T-cell (primary cell): ENCODE measurements at places on chromosomes 11 and 22.

- no peak for DNase-seq
These were observed 157.2 kb upstream of the B3GAT1 start for GRCh38 chr11:134569195-134569594.

DNA sequence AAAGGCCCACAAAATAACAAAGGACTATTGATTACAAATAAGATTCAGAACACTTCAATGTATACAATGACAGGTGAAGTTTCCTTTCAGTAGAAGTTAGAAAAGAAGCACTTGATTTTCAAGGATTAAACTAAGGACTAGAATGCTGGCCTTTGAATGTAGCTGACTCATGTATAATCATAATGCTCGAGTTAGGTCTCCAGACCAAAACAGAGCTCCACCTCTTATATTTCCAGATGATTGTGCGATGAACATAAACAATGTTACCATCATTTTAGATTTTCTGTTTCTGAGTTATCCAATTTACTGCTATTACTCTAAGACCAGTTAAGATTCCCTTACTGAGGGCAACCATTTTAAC, 40.4 kb upstream of the RAPSN start:
- no peak for DNase-seq

DNA sequence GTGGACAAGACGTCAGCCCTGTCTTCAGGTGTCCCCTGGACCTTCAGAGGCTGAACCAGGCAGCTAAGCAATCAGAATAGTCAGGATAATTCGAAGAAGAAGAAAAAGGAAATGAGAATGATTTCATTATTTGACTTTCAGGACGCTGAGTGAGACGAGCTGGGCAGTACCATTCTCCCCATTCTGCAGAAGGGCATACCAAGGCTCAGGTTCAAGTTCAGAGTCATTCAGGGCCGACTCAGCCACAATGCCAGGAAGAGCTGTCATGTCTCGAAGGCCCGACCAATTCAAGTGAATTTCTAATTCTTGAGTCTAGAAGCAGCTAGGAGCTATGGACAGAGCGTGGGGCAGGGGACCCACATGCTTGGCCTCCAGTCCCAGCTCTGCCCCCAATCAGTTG, 33.8 kb upstream of the CD82 start:
- no peak for DNase-seq

GRCh38 chr11:10107497-10107896, 186.5 kb downstream of the SBF2 start:
- no peak for DNase-seq

GRCh38 chr11:34459507-34460162, 20.9 kb downstream of the CAT start:
- no peak for DNase-seq

DNA sequence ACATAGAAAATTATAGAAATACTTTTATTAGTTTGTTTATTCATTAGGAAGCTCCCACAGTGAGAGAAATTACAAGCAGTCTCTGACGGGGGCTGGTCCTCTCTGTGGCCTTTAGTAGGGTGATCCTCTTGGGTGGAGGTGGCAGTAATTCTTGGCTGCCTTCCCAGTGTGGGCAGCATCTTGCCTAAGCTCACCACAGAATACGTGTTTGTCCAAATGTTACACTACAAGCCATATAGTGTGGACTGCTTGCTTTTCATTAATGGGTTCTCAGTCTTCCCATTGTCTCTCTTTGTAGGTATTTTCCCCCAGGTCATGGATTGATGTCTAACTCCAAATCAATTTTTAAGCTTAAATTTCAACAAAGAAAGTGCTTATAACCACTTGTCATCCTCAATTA, 43.3 kb downstream of the ENDOD1 start:
- DNase-seq = no peak

DNA sequence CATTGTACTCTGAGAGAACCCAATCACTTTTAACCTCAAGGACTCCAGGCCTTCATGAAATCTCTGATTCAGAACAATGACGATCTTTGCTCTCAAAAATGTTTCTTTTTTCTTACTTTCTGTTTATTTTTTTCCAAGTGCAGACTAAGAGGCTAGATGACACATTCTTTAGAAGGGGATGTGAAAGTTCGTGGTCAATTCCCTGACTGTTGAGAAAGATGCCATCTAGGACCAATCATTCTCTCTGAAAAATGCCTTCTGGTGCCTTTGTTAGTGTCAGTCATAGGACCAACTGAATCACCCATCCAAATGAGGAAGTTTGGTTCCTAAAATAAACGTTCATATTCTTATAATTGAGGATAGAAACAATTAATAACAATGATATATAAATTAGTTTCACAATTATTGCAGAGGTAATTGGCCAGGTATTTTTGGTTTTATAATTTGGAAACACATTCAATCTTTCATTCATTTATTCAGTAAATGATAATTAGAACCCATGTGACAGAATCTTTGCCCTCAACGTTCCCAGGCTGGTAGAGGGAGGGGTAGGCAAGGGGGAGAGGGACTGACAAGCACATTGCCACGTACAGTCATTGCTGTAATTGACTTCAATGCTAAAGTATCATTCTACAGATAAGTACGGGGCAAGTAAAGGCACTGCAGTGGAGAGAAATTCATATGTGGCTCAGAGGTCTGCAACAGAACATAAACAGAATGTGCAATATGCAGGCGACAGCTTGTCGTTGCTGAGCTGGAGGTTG, 333.4 kb upstream of the MPPED2 start:
- DNase-seq = no peak

DNA sequence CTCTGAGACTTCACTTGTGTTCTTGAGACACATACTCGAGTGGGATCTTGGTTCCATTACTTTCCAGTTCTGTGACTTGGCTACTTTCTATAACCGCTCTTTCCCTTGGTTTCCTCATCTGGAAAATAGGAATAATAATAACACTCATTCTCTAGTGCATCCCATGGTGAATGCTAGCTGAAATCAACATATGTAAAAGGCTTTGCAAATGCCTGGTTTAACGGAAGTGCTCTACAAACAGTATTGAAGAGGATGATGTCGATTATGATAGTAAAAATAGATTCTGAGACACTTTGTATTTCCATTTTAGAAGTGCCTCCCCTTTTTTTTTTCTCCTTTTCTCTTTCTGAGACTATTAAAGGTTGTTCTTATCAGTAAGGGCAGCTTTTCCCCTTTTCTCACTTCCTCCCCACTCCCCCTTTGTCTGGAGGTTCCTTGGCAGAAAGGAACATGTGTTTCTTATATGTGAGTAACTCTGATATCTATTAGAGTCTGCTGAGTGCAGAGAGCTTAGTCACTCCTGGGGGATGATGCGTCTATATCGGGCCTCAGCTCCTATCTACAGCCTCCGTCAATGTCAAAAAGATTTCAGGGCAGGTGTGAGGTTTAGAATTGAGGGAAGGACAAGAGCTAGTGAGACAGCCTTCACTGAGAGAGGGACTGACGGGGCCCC, 489.3 kb downstream of the NTM start:
- DNase-seq = no peak

GRCh38 chr11:60195923-60196368, 13.1 kb upstream of the MS4A6A start:
- DNase-seq = no peak

- DNase-seq = peak; percentile 76
These were observed at the start of gene KCTD17 for GRCh38 chr22:37051391-37052385. Gene KCTD17, plus strand, starts transcription at chr22:37051742. Its CDS starts 19 bp downstream, at chr22:37051761.

GRCh38 chr22:39216143-39216490, 28.7 kb downstream of the PDGFB start:
- DNase-seq = no peak

GRCh38 chr11:62863687-62864335, 16.9 kb upstream of the SLC3A2 start:
- DNase-seq = no peak

GRCh38 chr11:122923302-122923701, 40.7 kb downstream of the JHY start:
- DNase-seq = no peak

DNA sequence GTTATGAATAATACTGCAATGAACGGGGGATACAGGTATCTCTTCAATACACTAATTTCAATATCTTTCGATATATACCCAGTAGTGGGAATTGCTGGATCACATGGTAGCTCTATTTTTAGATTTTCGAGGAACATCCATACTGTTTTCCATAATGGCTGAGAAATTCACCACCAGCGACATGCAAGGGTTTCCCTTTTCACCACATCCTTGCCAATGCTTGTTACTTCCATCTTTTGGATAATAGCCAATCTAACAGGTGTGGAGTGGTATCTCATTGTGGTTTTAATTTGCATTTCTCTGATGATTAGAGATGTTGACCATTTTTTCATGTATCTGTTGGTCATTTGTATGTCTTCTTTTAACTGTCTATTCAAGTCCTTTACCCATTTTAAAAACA, 5.9 kb downstream of the IL10RA start:
- DNase-seq = no peak

GRCh38 chr11:31643857-31644256, 134.3 kb downstream of the ELP4 start:
- DNase-seq = no peak

- DNase-seq = no peak
These were observed 22.5 kb downstream of the COMMD9 start for GRCh38 chr11:36266767-36267166.

DNA sequence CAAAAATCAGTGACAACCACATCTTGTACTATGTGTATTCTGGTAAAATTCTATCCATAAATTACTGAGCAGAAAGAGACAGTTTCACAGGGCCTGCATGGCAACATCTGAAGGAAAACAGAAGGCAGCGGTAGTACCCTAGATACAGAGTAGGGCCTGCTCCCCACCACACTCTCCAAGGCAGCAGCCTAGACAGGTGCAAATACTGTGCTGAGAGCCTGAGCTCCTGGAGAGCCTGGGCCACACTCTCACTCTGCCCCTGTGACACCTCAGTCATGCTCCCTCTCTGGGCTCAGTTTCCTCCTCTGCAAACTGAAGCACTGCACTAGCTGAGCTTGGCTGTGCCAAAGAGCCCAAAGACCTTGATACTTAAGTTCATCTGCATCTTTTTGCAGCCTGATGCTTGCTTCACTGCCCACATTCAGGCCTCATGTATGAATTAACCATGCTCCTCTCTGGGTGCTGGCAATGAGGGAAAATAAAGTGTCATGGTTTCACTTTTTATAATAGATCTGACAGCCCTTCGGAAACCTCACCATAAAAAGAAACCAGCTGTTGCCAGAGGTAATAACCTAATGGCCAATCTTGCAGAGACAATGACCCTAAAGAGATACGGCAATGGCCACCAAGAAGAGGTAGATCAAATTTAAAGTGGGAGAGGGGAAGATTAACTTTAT, 104.7 kb downstream of the PLEKHA7 start:
- DNase-seq = no peak

- DNase-seq = no peak
These were observed 29.7 kb upstream of the ANO1 start for GRCh38 chr11:70048279-70049024.

DNA sequence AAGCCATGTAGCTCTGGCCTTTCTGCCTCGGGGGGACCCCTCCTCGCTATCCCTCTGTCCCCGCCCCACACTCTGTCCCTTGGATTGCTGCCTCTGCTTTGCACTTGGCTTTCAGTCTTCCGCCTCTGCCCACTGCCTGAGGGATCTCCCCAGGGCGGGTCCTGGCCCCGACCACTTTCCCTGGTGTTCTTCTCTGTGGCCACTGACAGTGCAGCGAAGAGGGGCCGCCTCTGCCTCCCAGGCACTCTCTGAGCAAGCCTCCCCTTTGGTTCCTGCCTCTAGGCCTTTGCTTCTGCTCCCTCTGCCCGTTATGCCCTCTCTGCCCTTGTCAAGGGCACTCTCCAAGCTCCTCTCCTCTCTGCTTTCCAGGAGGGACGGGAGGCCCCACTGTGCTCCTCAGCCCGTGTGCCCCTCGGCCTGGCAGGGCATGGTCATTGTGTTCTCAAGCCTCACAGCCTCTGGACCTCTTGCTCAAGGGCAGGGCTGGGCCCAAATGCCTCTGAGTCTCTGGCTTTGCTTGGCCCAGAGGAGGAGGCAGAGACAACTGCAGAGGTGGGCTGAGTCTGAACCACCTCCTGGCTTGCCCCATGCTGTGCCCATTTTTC, 5.5 kb upstream of the MPPED1 start:
- no peak for DNase-seq

DNA sequence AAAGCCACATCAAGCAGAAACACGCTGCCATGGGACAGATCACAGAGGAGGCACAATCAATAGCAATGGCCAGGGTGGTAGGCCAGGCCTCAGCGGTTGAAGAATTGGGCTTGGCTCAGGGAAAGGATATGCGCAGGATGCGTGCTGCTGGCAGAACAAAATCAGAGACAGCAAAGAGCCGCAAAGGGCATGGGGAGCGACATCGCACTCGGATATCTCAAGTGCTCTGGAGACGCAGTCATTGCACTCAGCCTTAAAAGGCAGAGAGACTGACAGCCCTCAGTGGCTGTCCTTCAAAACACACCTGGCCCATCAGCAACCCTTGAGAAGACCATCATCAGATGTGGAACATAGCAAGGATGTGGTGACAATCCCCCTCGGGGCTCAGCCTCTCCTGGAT, 50.5 kb downstream of the CSNK2A3 start:
- no peak for DNase-seq

DNA sequence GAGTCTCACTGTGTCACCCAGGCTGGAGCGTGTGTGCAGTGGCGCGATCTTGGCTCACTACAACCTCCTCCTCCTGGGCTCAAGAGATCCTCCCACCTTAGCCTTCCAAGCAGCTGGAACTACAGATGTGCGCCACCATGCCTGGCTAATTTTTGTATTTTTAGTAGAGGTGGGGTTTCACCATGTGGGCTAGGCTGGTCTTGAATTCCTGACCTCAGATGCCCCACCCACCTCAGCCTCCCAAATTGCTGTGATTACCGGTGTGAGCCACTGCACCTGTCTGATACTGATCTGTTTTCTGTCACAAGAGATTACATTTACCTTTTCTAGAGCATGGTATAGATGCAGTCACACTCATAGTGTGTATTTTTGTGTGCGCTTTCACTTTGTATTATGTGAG, 11.6 kb downstream of the ATG13 start:
- no peak for DNase-seq

GRCh38 chr11:86196085-86196696, 48.4 kb upstream of the EED start:
- no peak for DNase-seq

DNA sequence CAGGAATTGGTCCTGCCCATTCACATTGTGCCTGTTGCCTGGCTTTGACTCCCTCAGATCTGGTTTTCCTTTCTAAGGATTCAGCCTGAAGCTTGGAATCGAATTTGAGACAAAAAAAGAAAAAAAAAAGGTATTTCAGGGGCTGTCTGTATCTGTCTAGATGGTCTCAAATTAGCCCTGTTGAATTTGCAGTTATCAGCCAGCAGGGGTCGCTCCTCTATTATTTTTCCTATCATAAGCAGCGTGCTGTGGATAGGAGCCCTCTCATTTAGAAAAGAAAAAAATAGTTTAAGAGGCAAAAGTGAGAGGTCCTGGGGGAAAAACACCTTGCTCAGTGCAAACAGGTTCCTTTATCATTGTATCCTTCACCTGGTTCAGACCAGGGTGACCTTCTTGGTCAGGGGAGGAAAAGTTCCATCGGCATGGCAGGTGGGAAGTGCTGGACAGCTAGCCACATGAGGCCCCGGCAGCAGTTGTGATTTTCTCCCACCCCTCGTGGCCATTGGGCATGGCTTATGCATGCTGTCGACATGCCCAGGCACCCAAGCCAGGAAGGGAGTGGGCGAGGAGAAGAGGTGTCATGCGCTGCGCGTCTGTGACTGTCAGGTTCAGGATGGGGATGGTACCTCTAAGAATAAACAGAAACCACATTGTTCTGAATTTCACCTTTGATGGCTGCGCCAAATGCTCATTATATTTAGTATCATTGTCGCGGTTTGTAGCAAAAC, 13.1 kb downstream of the OR5AK2 start:
- no peak for DNase-seq

GRCh38 chr11:102430158-102430836, 22.3 kb downstream of the TMEM123 start:
- DNase-seq = no peak
